ENCODE measurements at places on chromosomes 2 and 18. TPM values are rescaled to one million over a fixed set of nuclear protein-coding genes. Genes with fewer than 3 reads are reported as not detected.

G6PC2 gene
- total RNA-seq, result not detected

DNA sequence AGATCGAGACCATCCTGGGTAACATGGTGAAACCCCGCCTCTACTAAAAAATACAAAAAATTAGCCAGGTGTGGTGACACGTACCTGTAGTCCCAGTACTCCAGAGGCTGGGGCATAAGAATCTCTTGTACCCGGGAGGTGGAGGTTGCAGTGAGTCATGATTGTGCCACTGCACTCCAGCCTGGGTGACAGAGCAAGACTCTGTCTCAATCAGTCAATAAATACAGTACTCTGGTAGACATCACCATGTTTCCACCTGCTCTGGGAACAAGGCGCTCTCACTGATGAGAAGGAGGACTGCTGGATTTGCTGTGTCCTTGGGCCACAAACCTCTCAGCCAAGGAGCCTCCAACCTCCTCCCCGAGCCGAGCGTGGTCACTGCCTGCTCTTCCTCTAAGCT lies 154.2 kb upstream of the ZNF236 start:
- no peak for DNase-seq

DNA sequence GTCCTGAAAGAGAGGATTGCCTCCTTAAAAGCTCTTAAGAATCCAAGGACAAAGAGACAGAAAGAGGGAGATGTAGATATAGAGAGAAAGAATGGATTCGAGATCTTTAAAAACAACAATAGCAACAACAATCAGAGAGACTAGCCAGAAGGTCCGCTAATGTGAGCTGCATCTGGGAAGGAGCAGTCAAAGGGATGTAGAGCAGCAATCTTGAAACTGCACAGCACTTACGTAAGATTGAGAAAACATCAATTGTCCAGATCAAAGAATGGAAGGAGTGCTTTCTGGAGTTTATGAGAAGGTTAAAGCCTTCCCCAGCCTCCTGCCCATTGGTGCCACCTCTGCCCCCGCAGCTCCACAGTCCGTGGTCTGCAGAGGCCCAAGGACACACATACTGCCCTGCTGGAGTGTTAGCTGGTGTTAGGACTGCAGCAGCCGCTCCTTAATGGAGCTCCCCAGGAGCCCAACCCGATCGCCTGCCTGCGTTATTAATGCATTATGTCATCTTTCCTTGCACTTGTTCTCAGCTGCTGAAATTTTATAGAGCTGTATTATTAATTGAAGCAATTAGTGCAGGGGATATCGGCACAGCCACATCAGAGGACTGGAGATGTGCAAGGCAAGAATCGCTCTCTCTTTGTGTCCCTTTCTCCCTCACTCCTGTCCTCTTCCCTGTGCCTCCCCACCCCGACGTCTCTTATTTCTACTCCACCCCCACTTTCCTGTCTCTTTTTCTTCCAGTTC lies 94.2 kb upstream of the STPG4 start:
- no peak for DNase-seq

ANTXR1 gene
- 10.7 TPM for total RNA-seq

CERKL gene
- not detected for total RNA-seq

SP5 gene
- not detected for total RNA-seq

- no peak for DNase-seq
Observed at GRCh38 chr2:136085453-136086209, 32.3 kb downstream of the CXCR4 start.

DNA sequence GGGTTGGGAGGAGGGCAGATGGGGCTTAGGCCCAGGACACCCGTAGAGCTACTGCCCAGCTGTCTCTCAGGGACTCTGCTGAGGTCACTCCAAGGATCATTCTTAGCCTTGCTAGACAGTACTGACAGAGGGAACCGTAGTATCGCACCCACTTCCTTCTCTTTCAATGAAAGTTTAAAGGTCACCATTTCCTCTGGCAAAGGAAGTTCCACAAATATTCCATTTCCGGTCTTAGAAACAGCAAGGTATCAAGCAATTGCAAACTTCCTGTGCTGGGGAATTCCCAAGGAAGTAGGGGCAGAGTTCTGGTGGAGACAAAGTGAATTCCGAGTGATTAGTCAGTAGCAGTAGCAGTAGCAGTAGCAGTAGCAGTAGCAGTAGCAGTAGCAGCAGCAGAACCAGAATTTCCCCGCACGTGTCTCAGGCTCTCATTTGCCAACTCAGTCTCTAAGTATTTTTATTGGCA lies 24.7 kb downstream of the IL1B start:
- peak; percentile 99 for DNase-seq

DNA sequence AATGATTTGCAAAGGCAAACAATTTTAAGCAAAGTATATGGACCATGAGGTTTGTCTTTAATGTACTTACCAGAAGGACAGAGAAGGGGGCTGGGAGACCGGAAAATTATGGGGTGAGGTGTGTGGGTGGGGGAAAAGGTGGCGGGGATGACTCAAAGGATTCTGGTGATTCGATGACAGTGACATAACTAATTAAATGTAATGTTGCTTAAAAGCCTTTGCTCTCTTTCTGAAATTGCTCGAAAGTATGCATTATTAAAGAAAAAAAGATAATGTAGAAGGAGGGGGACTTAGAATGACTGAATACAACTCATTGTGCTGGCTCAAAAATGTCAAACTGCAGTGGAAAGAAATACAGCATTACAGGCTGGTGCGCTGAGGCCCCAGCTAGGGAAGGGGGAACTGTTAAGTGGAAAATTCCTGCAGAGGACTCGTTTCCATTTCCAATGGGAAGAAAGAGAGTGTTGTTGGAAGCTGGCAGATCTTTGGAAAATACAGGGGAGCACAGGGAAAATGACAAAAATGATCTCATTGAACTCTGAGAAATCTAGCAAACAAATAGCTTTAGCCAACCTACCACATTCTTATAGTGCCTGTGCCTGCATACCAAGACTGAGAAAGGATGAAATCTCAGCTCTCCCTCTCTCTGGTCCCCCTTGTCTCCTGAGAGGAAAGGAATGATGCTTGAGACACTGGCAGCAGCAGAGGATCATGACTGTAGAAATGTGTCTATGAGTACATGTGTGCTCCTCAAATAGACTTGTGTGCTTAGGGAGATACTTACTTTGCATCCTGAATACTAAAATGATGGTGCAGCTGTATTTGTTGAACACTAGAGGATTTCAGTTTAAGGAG lies 632.4 kb downstream of the NYAP2 start:
- DNase-seq, result no peak

CYP27C1 gene
- not detected for total RNA-seq

RAX gene
- not detected for total RNA-seq

DNA sequence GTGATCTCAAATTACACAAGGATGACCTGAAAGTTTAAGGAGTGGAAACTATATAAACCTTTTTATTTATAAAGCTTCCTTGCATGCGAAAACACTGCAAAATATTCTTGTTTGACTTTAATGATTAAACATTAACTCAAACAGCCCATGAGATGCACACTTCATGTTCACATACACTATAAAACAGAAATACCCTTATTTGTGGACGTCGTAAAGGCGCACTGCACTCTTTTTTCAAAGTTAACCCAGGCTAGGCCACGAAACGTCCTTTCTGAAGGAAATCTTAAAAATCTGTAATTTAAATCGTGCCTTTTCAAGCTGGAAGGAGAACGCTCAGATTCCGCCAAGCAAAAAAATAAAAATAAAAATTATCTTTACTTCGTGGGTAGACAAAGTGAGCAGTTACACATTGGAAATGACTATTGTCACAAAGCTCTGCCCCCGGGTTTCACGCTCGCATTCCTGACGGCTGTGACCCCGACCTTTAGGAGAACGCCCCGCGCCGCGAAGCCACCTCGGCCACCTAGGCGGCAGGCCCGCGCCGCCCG lies 728 bp downstream of the FAM168B start:
- DNase-seq, result peak; percentile 36

DNA sequence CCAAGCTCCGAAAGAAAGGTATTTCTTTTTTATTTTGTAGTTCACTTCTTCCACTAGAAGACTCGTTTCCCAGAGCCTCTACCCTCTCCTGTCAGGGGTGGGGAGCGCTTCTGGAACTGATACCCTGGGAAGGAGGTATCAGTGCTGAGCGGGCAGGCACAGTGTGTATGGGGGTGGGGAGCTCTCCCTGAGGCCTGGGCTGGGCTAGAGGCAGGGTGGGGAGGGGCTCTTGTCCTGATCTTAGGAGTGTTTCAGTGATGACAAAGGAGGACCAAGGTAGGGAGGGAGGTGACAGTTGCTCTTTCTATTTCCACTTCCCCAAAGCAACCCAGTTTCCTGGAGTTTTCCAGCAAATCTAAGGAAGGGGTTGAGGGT lies 65.4 kb downstream of the ARHGAP25 start:
- no peak for DNase-seq

DNA sequence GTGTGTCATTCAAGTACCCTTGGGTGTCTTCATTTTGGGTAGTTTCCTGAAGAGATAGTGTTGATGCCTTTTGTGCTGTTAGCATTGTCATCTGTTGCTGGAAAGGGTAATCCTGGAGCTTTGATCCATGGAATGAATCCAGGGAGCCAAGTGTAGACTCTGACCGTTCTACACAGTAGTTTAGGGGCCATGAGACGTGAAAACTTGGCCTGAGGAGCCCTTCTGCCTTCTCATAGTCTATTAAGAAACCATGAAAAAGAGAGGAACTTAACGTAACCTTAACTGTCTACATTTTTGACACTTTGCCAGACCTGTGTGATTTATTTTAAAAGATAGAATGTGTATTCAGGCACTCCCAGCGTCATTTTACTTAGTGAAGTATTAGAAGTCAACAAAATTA lies 194.0 kb downstream of the BABAM2 start:
- no peak for DNase-seq

GRCh38 chr2:145157036-145157675 lies 637.2 kb upstream of the ZEB2 start:
- no peak for DNase-seq

DNA sequence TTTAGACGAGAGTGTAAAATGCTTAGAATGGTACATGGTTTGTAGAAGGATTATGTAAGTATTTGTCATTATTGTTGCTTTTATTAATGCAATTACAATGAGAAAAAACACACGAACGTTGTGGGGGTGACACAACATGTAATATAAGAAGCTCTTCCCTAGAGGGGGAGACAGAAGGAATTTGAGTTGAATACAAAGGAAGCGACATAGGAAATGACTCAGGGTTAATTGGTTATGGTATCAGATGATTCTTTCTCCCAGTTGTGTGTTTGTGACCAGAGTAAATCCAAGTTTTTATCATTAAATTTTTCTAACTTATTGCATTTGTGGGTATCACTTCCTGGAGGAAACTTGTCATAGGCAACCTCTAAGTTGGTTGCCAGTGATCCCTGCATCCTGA lies 625.6 kb upstream of the CDH2 start:
- DNase-seq, result peak; percentile 92

DNA sequence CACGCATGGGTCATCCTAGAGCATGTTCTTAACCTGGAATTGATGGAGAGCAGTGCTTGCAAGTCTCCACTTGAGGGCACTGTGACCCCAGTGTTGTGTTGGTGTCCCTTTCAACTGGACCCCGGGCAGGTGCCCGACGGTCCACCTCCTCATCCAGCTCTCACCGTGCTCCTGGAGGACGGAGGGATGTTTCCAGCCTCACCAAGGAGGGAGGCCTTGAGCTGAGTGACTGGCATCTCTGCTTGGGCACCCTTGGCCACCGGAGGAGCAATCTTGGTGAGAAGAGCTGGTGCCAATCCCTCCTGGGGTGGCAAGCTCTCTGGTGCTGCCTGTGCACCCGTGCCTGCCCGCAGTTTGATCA lies 45.4 kb upstream of the ASB18 start:
- peak; percentile 39 for DNase-seq

GRCh38 chr2:111898703-111899514 lies 502 bp downstream of the MERTK start:
- DNase-seq, result peak; percentile 53

REG1B gene
- total RNA-seq, result not detected
